Activated CD8-positive, alpha-beta memory T cell treated with anti-CD3 and anti-CD28 coated beads for 1 hour (primary cell): ENCODE measurements at places on chromosomes 11 and 22.

GRCh38 chr11:119635041-119635740 is 93.8 kb downstream of the NECTIN1 start:
- DNase-seq, result no peak

GRCh38 chr11:2670541-2671100 is 29.2 kb downstream of the KCNQ1OT1 start:
- no peak for DNase-seq

GRCh38 chr22:37330200-37331033 is 48.1 kb downstream of the CYTH4 start:
- no peak for DNase-seq

- DNase-seq, result no peak
These were observed 5.1 kb upstream of the P2RX6 start for GRCh38 chr22:21009638-21010425.
